Mesothelial cell of epicardium (in vitro differentiated cells): ENCODE measurements at places on chromosomes 5 and 9.

- no peak for DNase-seq
These were observed 1.2 kb downstream of the IER5L start for GRCh38 chr9:129176701-129177442.

DNA sequence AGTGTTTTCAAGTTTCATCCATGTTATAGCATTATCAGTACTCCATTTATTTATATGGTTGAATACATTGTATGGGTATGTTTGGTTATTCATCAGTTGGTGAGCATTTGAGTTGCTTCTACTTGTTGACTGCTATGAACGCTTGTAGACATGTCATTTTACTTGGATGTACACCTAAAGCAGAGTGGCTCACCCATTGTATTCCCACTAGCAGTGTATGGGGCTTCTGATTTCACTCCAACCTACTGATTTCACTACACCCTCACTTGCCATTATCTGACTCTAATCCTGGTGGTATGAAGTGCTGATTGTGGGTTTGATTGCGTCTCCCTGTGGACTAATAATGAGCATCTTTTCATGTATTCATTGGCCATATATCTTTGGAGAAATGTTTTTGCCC lies 9.5 kb downstream of the NPM1 start:
- DNase-seq = no peak

- DNase-seq = peak; percentile 64
These were observed 122.0 kb downstream of the GDNF start for GRCh38 chr5:37717613-37718431.

GRCh38 chr5:35363387-35363965 lies 133.2 kb upstream of the PRLR start:
- DNase-seq = no peak

DNA sequence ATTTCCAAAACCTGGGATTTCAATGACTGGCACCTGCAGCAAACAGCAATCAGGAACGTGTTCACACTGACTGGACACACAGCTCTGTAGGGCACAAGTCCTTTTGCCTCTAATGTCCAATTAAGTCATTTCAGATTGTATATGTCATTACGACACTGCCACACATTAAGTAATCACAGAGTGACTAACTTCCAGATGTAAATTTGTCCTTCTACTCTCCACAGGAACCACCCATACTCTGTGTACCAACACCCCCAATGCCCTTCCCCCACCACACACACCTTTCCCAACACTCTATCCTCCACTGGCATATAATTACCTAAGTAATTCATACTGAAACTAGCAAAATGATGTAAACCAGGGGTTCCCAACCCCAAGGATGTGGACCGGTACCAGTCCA lies 30.5 kb downstream of the LARS1 start:
- DNase-seq = no peak

- peak; percentile 26 for DNase-seq
These were observed 176.2 kb downstream of the GAPVD1 start for GRCh38 chr9:125437771-125438221.

DNA sequence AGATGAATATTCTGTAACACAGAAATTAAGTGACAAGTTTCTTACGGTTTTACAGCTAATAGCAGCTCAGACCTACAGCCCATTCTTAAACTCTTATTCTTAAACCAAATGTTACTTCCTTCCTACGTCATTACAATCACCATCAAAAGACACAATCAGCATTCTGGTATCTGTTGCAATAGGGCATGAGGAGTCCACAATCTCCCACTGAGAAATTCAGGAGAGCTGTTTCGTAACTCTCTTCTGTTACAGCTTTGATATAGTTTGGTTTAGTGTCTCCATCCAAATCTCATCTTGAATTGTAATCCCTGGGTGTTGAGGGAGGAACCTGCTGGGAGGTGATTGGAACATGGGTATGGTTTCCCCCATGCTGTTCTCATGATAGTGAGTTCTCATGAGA lies 163.4 kb downstream of the GAS1 start:
- no peak for DNase-seq

DNA sequence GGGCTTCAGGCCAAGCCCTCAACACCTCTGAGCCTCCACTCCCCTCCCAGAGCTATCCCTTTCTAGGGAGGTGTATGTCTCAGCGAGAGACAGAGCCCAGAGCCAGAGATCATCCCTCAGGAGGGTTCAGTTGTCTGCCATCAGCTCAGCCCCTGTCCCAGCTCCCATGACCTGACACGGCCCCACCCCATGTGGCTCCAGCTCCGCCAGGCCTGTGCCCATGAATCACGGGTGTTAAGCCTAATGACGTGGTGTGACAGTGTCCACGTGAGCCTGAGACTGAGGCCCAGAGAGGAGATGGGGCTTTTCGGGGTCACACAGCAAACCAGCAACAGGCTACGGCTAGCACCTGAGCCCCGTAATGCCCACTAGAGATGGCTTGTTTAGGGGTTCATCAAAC lies 60.9 kb upstream of the ORM1 start:
- DNase-seq = no peak

DNA sequence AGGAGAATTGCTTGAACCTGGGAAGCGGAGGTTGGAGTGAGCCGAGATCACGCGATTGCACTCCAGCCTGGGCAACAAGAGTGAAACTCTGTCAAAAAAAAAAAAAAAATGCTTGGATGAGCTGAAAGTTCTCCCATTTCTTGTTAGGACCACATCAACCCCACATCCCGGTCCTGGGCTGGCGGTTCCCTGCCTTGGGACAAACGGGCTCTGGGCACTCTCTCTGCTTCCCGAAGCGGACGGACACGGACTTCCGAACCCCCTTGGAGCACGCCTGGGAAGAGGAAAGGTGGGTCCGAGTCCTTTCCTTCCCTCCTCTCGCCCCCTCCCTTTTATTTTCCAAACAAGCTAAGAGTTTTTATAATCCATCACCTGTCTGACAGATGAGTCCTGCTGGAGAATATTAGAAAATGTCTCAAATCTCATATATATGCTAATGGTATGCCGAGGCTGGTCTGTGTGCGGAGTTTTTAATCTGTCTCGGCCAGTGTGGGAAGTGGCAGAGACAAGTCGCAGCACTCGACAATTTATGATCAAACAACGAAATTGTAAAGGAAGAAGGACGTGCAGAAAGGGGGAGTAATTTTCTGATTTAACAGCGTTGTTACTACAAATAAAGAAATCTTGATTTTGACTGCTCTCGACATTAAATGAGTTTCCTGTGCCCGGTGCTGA lies 257.9 kb upstream of the IRX4 start:
- DNase-seq = no peak

DNA sequence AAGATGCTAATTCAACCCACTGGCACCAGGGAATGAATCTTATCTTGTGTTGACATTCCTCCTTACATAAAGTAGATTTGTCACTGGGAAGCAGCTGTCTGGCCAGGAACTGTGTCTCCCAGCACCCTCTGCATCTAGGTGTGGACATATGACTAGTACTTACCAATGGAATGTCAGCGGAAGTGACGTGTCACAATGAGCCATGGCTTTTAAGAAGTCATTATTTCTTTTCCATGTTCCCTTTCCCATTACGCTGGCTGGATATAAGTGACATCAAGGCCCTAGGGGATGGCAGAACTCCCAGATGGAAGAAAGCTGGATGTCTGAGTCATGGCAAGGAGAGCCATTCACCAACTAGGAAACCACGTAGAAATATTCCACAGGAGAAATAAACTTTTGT lies 84.7 kb upstream of the MAST4 start:
- DNase-seq = no peak

DNA sequence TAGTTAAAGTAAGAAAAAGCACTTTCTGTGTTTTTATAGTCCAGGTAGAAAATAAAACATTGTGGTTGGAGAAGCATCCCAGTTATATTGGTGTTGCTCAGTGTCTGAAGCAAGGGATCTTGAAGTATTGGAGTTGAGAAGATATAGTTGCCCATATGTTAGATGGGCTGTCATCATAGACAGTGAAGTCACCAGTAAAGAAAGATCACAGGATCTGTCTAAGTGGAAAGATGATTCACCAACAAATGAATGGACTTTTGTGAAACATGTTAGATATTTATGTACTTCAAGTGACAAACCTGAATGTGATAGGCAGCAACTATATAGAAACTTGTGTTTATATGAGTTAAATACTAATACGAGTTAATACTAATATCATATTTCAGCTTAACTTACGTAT lies 11.7 kb downstream of the OGN start:
- no peak for DNase-seq

DNA sequence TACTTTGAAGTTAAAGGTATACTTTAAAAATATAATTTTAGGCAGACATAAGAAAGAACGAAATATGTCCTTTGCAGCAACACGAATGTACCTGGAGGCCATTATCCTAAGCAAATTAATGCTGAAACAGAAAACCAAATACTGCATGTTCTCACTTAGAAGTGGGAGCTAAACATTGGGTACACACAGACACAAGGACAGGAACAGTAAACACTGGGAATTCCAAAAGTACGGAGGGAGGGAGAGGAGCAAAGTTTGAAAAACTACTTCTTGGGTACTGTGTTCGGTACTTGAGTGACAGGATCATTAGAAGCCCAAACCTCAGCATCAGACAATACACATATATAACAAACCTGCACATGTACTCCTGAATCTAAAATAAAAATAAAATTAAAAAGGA lies 40.9 kb downstream of the TJP2 start:
- no peak for DNase-seq

DNA sequence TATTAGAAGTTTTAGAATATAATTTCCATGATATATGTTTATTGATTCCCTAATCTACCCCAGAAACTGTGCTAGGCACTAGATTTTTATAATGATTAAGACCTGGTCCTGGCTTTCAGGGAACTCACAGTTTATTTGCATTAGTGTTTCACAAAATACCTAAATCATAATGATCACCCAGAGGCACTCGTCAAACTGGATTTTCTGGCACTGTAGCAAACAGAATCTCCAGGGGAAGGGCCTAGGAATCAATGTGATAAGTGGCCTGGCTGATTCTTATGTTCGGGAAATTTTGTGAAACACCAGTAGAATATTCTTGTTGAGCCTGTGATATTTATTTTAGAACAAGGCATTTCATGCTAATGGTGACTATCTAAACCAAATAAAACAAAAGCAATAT lies 37.4 kb upstream of the SRP19 start:
- no peak for DNase-seq

DNA sequence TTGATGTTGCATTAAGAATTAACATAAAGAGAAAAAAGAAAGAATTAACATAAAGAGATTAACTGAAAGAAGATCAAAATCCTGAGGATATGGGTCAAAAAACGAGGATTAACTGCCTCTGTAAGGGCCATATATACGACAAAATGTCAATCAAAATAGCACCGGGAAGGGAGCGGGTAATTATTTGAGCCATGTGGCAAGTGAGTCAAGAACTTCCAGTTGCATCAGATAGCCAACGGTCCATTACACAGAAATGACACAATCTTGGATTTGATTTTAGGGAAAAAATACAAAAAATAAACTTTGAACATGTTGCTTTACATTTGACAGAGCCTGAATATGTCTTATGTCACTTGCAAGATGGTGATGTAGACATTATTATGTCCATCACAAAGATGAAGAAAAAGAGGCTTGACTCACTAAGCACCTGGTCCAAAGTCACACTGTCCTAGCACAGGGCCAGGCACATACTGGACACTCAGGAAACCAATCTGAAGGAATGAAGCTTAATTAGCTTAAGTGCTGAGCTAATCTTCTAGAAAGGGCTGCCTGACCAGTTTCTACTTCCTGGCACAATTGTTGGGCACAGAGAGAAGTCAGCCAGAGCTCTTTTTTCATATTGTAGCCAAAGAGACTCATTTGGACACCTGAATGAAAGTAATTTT lies 273.2 kb upstream of the PAPPA start:
- DNase-seq = no peak

DNA sequence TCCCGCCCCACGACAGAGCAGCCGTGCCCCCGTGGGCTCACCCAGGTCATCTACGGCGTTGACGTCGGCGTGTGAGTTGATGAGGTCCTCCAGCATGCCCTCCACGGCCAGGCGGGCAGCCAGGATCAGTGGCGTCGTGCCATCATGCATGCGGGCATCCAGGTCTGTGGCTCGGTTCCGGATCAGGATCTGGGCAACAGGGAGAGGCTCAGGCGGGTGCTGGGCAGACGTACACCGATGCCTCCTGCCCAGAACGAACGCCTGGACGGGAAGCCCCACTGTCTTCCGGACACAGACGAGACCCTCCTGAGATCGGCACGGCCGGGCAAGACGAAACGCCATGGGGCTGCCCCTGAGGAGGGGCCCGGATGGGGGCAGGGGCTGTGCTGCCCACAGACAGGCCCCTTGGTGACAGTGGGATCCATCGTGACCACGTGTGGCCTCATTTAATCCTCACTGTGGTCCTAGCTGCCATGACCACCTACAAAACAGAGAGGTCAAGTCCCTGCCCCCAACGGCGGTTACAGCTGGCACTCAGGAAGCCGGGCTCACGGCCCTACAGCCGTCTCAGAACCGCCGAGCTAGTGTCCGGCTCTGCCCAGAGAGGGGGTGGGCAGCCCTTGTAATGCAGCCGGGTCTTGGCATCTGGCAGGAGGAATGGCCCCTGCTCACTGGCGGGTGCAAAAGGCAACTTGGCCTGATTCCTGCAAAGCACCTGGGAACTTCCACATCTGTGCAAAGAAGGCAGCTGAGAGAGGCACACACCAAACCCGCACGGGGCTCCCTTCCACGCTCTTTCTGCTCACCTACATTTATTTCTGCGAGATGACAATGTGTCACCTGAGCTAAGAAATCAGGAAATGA lies 16.5 kb upstream of the SEC16A start:
- no peak for DNase-seq

DNA sequence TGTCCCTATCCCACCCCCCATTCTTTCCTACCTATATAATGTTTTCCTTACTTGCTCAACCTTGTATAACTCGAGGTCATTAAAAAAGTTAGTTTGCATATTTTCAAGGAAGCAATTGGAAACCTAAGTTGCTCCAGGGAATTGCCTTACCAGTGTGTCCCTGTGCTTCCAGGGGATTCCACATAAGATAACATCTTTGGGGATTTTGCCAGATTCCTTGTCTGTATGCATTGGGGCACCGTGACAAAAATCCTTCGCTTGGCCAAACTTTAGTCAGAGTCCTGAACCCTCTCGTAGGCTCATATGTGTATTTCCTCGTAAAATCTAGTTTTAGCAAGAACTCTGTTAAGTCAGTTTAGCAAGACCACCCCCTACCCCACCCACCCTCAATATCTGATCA lies 14.7 kb upstream of the OSMR start:
- no peak for DNase-seq

DNA sequence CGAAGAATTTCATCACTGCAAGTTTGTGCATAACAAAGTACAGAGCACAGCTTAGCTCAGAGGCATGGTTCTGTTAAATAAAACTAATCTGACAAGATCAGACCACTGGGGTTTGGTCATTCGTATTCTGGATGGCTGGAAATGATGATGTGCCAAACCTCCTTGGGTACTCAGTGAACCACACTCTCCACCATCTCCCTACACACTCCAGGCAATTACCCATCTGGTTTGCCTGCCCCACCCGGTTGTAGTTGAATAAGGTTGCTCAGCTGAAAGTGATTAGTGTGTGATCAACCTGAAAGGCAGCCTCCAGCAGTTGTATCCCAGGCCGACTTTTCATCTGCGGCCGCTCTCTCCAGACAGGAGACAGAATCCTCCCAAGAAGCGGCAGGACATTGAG lies 371.4 kb downstream of the TLE1 start:
- no peak for DNase-seq

- DNase-seq = no peak
These were observed 37.2 kb upstream of the SMIM32 start for GRCh38 chr5:136230176-136230575.

GRCh38 chr9:16475257-16475656 lies 395.2 kb downstream of the BNC2 start:
- DNase-seq = no peak

GRCh38 chr9:27142299-27142930 lies 33.4 kb downstream of the TEK start:
- no peak for DNase-seq
